NCI-H187 treated with DMSO at 0.1 percent for 48 hours (cell line): ENCODE measurements at places on chromosomes 12 and 14.
A peak's percentile ranks its signal among the peaks of the same experiment; 100 is the strongest.

DNA sequence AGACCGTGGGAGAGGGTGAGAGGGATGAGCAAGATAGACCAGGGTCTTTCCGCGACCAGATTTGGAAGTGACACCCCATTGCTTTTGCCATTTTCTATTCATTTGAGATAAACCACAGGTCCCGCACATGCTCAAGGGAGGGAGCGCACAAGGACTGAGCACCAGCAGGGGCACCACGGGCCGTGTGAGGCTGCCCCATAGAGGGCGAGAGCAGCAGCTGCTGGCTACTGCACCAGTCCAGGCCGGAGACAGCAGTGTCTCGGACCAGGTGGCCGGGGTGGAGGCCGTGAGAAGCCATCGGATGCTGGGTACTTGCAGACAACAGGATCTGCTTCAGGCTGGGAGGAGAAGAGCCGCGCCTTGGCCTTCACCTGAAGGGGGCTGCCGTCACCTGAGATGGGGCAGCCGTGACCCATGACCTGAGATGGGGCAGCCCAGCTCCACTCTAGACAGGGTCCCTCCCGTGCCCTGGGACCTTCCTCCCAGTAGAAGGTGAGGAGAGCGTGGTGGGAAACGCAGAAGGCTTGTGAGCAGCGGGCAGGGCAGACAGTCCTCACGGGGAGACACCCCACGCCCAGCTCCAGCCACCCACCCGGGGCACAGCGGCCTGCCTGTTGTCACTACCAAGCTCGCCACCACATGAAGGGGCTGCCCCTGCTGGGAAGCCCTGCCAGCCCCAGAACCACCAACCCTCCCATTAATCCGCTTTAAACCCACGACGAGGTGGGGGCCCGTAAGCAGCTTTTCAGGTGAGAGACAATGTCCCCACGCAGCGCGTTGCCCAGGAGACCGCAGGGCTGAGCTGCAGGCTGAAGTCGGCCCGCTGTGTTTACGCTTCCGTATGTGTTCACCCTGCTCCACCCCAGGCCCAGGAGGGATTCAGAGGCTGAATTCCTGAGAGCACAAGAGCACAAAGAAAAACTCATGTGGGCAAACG is 61.7 kb upstream of the FBRSL1 start:
- no peak for DNase-seq

- DNase-seq, result peak; percentile 63
Observed at GRCh38 chr14:85533023-85533860, 3.3 kb downstream of the FLRT2 start.

GRCh38 chr12:22409377-22410164 is 75.1 kb upstream of the ST8SIA1 start:
- no peak for DNase-seq

- DNase-seq, result peak; percentile 20
Observed at GRCh38 chr14:34300882-34301734, 160.9 kb downstream of the SPTSSA start.

DNA sequence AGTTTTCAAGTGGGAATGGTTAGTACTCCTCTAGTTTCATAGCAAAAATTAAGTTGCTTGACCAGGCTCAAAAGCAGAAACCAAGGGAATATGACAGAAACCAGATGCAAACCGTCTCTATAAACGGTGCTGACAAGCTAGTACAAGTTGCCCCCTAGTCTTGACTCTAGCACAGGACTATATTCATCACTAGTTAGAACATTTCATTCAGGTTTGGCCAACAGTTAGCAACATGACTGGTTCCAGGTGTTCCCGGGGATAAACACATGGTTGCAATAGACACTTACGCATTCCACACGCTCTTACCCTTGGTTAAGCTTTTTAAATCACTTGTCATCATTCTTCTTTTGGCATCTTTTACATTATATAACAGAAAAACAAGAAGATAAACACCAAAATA is 103.6 kb downstream of the SCFD1 start:
- no peak for DNase-seq

DNA sequence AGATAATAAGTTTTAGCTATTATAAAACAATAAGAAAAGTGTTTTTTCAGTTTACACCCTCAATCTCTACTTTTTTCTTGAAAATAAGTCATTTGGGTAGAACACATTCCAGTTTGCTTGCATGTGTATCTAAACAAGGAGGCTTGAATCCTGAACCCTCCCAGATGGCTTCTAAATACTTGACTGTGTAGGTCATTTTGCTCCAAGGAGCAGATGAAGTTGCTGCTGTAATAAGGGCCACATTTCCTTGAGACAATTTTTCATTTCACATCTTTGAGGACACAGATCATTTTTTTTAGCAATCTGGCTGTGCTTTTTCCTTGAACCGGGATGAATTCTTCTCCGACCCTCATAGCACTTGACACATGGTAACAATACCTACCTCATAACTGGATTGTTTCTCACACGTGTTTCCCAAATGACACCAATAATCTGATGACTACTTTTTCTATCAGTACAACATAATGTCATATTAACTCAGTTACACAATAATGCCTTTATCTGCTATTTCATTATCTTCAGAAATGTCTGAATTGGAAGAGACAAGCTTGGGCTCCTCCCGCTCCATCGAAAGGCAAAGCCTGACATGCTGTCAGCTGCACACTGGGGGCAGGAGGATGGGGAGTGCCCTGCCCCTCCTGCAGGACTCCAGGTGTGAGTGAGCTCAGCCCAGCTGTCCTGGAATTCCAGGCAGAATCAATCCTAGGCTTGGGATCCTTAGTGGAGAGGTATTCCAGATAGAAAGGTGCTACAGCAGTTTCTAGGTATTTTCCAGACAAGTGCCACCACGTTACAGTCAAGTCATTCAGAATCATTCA is 30.9 kb downstream of the GPHB5 start:
- no peak for DNase-seq

- no peak for DNase-seq
Observed at GRCh38 chr14:55851961-55852360, 266.2 kb upstream of the PELI2 start.

DNA sequence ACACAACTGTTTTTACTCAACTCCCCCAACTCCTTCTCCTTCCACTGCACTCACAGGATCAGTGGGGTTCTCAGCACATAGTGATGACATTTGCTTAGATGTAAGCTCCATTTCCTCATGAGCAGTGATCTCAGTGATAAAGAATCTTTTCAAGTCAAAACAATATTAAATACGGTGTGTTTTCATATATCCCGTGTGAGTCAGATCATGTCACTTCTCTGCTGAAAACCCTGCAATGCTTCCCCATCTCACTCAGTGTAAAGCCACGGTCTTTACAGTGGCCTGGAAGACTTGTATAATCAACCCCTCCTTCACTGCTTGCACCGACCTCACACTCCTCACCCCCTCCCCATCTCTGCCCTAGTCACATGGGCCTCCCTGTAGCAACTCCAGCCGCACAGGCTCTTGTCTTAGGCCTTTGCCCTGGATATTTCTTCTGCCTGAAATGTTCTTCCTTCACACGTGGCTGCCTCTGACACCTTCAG is 149.7 kb upstream of the ARHGAP5 start:
- no peak for DNase-seq

DNA sequence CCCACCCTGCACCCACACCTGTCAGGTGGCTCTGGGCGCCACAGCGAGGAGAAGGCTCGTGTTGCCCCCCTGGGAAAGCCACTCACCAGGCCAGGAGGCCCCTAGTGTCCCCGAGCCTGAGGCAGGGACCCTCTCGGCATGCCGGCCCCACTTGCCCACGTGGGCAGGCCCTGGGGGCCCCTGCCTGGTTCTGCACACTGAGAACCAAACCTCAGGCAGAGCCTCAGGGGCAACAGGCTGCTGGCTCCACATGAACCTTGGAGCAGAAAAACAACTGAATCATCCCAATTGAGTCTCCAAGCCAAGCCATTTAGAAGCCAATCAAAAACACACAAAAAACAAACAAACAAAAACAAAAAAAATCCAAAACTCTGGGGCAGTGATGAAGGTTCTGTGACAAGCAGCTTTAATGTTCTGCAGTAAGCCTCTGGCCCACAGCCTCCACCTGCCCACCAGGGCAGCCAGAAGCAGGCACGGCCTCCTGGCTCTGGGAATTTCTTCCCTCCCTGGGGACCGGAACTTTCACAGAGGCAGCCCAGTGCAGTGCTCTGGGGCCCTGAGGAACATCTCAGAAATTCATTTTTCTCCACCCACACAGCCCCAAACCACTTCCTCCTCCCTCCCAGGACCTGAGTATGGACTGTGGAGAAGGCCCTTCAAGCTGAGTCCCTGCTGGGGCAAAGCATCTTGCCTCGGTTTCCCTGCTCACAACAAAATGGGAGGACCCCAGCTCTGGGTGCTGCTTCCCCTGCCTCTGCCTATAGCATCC is 90.2 kb downstream of the CHGA start:
- no peak for DNase-seq

DNA sequence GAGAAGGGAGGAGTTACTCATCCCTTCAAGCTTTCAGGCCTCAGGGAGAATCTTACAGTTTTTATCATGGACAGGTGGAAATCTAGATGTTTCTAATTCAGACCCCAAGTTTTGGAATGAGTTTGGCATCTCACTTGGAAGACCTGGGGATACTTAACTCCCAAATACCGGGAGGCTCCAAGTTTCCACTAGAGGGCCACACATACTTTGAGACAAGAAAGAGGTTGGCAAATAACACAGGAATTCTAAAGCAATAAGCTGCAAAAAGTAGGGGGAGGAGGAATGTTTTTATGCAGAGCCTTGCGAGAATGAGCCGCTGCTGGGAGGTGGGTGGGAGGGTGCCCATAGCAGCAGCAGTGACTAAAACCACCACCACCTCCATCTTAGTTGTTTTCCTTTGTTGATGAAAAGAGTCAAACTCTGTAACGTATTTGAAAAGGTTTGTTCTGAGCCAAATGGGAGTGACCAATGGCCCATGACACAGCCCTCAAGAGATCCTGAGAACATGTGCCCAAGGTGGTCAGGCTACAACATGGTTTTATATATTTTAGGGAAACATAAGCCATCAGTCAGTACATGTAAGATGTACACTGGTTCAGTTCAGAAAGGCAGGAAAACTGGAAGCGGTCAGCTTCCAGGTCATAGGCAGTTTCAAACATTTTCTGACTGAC is 34.2 kb upstream of the RNASE1 start:
- DNase-seq, result no peak

DNA sequence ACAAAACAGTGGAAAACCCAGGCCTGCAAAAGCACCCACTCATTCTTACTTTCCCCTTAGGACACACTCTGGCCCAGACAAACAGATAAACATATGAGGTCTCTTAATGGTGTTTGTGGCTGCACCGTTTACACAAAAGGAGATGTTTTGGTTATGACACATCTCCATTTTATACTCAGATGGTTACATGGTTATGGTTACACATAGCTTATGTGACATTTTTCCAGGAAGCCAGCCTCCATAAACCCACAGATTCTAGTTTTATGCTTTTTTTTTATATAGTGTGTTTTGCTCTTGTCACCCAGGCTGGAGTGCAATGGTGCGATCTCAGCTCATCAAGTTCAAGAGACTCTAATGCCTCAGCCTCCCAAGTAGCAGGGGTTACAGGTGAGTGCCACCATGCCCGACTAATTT is 3.5 kb upstream of the KLRD1 start:
- no peak for DNase-seq

DNA sequence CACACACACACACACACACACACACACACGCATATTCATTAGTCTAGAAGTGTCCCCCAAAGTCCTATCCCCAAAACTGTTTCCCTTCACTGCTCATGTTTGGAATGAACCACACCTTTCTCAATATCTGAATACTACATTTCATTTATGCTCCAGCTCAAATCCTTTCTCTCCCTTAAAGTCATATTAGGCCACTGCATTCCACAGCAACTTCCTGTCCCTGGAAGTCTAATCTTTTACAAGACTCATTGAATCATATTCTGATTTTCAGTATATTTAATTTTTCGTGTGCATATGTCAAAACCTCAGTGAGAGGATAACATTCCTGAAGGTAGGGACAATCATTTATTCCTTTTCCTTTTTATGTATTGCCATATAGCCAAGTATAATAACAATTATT is 155.6 kb upstream of the LMNTD1 start:
- DNase-seq, result no peak

DNA sequence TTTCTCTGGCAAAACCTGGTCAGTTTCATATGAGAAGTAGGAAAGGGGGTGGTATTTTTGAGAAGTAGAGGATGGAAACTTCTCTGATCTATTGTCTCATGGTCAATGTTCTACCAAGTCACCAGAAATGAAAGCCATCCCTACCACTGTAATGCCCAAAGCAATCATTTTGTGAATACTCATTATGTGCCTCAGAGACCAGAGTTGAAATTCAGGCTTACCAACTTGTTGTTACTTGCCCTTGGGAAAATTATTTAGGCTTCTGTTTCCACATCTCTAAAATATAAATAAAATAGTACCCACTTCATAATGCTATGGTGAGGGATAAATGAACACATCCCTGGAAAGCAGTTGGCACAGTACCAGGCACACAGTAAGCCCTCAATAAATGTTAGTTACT is 723.7 kb upstream of the TBX3 start:
- no peak for DNase-seq

DNA sequence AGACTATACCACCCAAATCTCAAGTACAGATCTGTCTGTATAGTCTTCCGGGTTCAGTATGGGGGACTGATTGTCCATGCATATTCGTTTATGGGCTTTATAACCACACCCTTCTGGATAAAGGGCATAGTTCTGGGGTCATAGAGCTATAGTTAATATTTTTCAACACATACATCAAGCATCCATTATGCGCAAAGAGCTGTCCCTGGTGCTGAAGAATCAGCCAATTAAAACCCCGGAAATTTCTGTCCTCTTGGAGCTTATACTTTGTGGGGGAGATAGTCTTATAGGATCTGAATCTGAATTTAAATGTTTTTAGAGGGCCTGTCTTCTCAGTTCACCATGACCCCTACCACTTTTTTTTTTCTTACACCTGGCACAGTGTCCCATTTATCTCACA is 256.7 kb downstream of the SUDS3 start:
- no peak for DNase-seq

- DNase-seq, result no peak
Observed at GRCh38 chr14:26996246-26996645, 398.4 kb upstream of the NOVA1 start.

GRCh38 chr12:127489061-127489460 is 777.9 kb upstream of the TMEM132C start:
- DNase-seq, result no peak
